ENCODE measurements at places on chromosomes 4 and X.

DNA sequence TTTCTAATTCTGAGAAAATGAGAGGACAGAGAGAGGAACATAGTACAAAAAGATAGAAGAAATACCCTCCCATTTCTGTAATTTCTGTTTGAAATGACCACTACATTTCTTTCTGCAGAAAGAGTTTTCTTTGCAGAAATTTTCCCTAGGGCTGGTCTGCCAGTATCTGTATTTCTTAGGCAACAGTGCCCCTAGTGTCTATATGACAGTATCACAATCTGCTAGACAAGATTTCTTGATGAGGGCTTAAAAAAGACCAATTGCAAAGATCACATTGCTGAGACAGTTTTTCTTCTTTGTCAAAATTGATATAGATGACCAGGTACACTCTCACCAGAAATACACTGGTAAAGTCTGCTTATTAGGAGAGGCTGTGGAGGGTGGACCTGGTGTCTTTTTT, 81.0 kb upstream of the ZDHHC15 start:
- DNase-seq: peak; percentile 1

- peak; percentile 36 for DNase-seq
These were observed at the start of gene PLXNA3 for GRCh38 chrX:154458116-154458953. Gene PLXNA3 (plus strand): TSS chrX:154458281. CDS start chrX:154460184, 1,903 bp downstream.

DNA sequence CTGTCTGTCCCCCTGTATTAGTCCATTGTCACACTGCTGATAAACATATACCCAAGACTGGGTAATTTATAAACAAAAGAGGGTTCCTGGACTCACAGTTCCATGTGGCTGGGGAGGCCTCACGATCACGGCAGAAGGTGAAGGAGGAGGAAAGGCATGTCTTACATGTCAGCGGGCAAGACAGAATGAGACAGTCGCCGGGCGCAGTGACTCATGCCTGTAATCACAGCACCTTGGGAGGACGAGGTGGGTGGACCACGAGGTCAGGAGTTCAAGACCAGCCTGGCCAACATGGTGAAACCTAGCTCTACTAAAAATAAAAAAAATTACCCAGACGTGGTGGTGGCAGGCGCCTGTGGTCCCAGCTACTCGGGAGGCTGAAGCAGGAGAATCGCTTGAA, 24.7 kb downstream of the IL3RA start:
- no peak for DNase-seq

GRCh38 chrX:56429581-56429980, 133.8 kb upstream of the UBQLN2 start:
- DNase-seq: no peak

- DNase-seq: no peak
These were observed 26.2 kb upstream of the USP46 start for GRCh38 chr4:52685316-52685715.

DNA sequence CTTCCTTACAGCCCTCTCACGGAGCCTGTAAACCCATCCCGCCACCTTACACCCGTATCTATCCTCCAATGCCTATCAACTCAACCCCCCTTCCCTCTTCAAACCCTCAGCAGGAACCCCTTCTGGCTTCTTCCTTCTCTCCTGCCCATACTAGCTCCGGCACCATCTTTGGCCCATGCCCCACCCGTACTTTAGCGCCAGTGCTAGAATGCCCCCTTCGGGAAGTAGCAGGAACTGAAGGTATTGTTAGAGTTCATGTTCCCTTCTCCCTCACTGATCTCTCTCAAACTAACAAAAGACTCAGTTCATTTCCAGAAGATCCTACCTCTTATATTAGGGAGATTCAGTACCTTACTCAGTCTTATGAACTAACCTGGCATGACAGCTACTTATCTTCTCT, 2.7 kb upstream of the UGT2B15 start:
- DNase-seq: no peak

DNA sequence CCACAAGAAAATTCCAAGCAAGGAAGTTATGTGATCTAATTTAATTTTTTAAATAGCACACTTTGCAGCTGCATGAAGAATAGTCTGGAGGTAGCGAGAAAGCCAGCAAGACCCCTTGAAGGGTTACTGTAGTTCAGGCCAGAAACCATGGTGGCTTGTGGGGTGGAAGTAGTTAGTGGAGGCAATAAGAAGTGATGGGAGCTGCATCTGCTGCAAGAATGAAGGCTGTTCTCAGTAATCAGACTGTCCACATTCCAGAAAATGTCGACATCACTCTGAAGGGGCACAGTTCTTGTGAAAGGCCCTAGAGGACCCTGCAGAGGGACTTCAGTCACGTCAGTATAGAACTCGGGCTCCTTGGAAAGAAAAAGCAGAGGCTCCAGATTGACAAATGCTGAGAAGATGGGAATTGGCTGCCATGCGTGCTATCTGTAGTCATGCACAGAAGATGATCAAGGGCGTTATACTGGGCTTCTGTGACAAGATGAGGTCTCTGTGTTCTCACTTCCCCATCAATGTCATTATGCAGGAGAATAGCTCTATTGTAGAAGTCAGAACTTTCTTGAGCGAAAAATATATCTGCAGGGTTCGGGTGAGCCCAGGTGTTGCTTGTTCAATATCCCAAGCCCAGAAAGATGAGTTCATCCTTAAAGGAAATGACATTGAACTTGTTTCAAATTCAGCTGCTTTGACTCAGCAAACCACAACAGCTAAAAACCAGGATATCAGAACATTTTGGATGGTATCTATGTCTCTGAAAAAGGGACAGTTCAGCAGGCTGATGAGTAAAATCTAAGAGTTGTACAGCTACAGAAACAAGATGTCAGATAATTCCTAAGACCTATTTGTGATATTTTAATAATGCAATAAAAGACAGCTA, 254.2 kb downstream of the CBR4 start:
- DNase-seq: peak; percentile 78

DNA sequence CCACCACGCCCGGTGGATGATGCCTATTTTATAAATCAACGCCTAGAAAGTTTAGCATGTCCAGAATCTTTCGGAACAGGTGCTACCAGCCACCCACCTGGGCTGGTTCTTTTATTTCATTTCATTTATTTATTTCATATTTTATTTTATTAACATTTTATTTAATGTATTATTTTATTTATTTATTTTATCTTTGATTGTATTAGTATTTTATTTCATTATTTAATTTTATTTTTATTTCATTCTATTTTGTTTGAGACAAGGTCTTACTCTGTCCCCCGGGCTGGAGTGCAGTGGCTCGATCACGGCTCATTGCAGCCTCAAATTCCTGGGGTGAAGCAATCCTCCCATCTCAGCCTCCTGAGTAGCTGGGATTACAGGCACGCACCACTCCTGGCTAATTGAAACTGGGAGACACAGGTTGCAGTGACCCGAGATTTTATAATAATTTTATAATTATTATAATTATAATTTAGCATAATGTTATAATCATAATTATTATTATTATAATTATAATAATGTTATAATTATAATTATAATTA, 187.2 kb downstream of the SHOX start:
- DNase-seq: no peak

DNA sequence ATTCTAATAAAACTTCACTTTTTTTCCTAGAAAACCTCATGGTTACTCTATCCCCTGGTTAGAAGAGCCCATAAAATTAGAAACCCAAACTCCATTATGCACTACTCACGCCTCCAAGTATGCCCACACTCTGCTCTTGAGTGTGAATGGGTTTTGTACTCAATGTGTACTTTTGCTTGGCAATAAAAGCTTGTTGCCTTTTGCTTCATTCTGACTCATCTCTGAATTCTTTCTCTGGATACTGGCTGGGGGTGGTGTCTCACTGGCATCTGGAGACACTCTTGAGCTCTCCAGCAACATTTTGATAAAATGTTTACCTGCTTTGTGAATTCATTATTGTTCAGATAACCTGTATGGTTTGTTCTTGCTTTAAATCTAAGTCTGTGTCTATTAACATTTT, 963.3 kb downstream of the TRAM1L1 start:
- peak; percentile 14 for DNase-seq

DNA sequence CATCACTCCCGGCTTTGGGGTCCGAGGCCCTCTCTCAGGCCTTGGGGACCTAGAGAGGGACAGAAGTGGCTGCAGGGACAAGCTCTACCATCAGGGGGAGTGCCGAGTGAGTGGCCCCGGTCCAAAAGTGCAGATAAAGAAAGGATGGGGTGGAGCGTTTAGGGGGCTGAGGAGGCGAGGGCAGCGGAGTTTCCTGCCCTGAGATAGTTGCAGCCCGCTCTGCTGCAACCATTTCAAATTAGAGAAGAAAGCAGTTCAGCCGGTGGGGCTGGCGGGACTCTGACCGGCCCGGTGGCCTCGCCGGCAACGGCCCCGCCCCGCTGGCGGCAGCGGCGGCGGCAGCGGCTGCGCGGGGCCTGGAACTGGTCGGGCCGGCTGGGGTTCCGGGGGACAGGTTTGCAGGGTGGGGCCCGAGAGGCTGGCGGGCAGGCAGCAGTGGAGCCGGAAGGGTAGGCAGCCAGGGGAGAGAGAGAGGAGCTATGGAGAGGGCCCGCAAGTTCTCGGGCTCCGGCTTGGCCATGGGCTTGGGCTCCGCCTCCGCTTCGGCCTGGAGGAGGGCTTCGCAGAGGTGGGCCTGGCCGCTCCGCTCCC, 7.6 kb downstream of the DLG3 start:
- peak; percentile 50 for DNase-seq

DNA sequence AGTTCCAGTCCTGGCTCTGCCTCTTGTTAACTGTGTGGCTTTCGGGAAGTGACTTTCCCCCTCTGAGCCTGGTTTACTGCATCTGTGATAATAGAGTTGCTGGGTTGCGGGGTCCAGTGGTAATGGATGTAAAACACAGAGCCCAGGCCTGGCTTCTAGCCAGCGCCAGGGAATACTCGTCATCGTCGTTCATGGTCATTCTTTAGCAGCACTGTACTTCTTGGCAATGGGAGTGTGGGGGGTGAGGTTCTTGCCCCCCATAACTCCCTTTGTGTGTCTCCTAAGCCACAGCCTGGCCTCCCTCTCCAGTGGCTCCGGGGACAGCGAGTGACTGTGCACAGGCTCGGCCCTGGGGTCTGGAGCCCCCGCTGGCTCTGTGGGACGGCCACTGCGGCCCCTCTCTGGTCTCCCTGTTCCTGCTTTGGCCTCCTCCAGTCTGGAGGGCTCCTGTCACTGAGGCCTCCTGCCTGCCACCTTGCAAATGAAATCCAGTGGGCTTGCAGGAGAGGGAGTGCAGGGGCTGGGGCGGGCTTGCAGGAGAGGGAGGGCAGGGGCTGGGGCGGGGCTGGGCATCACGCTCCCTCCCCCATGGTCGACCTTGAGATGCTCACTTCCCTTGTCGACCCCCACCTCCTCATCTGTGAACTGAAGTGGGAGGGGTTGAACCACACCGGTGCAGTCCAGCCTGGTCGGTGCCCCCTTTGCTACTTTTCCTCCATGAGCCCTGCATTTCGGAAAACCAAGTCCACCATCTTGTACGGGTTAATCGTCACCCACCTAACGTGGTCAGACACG, 13.2 kb downstream of the PSAPL1 start:
- DNase-seq: no peak

GRCh38 chr4:160276785-160277325, 1174.0 kb downstream of the RAPGEF2 start:
- DNase-seq: no peak

GRCh38 chr4:170853422-170854021, 763.8 kb upstream of the AADAT start:
- DNase-seq: peak; percentile 46

- no peak for DNase-seq
These were observed 108.4 kb downstream of the ANTXR2 start for GRCh38 chr4:79964400-79965211.

- DNase-seq: peak; percentile 55
These were observed 3.1 kb downstream of the MAMLD1 start for GRCh38 chrX:150365990-150366911.

DNA sequence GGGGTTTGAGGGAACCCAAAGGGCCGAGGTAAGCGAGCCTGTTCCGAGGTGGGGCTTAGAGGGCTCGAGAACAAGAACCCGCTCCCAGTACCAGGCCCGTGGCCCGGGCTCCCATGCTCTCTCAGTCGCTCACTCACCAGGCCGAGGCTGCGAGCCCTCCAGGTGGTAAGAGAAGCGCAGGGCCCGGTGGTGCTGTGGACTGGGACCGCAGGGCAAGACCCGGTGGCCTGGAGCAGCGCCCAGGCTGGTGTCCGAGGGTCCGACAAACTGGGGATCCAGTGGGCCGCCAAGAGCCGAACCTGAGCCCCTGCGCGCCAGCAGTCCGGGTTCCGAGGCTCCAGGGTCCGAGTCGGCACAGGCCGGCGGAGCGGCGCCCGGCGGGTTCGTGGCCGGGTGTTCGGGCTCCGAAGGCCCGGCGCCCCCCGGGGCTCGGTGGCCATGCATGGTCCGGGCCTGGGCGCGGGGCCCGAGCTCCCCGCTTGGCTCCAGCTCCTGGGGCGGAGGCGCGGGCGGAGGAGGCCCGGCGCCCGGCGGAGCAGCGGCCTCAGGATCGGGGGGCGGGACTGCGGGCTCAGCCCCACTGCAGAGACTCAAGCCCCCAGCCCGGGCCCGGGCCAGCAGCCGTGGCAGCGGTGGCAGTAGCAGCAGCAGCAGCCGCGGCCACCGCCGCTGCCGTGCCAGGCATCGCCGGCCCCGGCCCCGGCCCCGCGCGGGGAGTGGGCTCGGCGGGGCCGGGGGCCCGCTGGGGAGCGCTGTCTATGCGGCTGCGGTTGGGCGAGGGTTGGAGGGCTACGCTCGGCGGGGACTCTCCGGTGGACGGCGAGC, 833 bp downstream of the FGD1 start:
- no peak for DNase-seq

- DNase-seq: no peak
These were observed 1333.4 kb downstream of the ADGRL3 start for GRCh38 chr4:62533573-62533972.

DNA sequence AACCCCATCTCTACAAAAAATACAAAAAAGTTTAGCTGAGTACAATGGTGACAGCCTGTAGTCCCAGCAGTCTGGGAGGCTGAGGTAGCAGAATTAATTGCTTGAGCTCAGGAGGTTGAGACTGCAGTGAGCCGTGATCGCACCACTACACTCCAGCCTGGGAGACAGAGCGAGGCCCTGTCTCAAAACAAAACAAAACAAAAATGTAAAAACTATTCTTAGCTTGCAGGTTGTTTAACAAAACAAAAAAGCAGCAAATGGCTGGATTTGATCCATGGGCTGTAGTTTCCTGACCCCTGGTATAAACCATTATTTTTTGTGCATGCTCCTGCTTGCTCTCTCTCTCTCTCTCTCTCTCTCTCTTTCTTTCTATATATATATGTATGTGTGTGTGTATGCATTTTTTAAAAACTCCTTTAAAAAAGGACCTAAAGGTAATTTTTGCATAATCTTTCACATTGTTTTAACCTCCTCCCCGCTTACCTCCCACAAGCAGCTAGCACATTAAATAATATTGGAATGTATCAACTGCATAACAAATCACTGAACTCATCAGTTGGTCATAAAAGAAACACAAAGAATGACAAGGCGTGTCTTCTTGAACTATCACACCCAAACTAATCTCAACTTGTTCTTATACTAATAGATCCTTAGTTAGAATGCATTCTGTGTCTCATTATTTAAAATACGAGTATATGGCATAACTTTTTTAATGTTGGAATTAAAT, 4.8 kb downstream of the AREG start:
- no peak for DNase-seq

DNA sequence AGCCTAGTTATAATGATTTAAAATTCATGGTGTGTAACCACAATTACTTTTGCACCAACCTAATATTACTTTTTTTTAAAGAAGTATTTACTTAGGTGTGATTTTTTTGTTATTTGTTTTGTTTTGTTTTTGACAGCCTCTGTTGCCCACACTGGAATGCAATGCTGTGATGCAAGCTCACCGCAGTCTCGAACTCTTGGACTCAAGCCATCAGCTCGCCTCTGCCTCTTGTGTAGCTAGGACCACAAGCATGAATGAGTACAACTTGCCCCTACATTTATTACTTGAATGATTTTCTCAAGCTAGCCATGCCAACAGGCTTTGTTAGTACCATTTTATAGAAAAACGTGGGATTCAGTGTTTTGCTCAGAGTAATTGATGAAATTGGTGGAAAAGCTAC, 488.8 kb upstream of the CPEB2 start:
- DNase-seq: no peak

Measured in fibroblast of upper back skin (primary cell).